Jurkat, Clone E6-1 (cell line): ENCODE measurements at places on chromosomes 2 and 18.

GRCh38 chr18:58453167-58453808 lies 175.6 kb downstream of the ALPK2 start:
- no peak for DNase-seq

DNA sequence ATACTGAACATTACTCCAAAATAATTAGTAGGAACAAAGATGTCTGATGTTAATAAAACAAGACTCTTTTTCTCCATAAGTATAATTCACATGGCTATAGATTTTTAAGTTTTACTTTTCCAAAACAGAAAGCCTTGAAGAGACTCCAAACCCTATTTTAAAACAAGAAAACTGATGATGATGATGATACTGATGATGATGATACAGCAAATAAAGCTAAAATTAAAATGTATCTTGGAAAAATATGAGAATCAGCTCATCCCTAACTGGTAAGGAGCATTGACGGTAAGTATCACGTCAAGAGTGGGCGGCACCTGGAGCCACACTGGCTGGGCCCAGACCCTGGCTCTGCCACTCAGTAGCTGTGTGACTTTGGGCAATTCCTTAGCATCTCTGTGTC lies 39.6 kb downstream of the ID2 start:
- DNase-seq, result no peak

DNA sequence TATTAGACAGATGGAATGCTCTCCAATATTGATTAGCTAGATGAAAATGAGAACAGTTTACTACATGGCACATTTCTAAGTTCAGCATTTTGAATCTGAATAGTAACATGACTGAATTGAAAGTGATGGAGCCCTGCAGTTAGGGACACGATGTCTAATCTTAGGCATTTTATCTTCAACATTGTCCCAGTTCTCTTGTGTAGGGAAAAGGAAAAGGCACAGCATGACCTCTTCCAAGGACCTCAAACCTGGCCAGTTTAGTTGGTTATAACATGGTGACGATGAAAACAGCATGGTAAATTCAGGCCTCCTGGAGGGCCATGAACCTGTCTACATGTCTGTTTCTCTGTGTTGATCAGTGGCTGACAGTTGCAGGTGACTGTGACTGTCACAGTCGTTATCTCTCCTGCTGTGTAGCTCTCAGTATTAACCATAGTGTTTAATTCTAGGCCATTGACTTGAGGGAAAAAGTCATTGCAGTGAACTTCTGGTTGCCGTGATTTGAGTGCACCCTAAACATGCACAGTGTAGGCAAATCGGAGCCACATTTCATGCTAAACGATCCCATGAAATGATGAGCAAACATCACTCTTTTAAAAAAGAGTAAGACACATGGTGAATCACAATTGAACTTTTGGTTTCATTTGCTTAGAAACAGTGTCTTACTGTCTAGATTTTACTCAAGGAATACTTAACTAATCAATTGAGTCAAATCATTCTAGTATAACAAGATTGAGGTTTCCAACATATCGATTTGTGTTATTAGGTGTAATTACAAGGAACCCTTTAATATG lies 129.7 kb downstream of the PHLPP1 start:
- no peak for DNase-seq

DNA sequence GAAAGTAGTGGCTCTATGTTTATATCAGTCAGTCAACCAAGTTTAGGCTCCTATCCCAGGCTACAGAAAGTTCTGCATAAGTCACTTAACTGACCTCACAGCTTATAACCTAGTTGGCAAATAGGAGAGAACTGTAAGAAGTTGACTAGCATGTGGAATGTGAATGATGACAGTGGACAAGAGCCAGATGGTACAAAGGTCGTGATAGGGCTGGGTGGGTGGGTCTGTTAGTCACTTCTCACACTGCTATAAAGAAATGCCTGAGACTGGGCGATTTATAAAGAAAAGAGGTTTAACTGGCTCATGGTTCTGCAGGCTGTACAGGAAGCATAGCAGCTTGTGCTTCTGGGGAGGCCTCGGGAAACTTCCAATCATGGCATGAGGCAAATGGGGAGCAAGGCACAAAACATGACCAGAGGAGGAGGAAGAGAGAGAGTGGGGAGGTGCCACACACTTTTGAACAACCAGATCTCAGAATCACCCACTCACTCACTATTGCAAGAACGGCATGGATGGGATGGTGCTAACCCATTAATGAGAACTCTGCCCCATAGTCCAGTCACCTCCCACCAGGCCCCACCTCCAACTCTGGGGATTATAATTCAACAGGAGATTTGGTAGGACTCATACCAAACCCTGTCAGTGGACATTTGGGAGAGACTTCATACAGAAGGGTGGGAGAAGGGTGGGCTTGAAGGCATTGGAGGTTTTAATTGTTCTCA lies 68.8 kb downstream of the LTBP1 start:
- no peak for DNase-seq

- DNase-seq, result no peak
Measured at GRCh38 chr2:169362118-169362893, at the start of gene LRP2. TSS of gene LRP2 (minus strand) at chr2:169362534. CDS start at chr2:169362399, 135 bp downstream.

GRCh38 chr2:1032030-1032429 lies 81.4 kb downstream of the SNTG2 start:
- no peak for DNase-seq

DNA sequence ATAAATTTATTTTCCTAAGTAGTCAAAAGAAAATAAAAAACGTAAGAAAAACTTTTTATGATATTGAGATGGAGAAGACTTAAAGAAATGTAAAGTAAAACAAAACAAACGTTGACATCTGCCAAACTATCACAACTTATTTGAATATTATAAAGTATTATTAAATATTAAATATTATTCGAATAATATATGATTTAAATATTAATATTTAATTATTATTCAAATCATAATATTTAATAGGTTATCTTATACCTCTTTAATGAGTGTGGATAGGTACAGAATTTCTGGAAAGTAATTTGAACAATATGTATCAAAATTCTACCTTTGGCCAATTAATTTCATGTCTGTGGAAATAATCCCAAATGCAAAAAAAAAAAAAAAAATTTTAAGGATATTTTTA lies 278.7 kb downstream of the RAD51AP2 start:
- no peak for DNase-seq

DNA sequence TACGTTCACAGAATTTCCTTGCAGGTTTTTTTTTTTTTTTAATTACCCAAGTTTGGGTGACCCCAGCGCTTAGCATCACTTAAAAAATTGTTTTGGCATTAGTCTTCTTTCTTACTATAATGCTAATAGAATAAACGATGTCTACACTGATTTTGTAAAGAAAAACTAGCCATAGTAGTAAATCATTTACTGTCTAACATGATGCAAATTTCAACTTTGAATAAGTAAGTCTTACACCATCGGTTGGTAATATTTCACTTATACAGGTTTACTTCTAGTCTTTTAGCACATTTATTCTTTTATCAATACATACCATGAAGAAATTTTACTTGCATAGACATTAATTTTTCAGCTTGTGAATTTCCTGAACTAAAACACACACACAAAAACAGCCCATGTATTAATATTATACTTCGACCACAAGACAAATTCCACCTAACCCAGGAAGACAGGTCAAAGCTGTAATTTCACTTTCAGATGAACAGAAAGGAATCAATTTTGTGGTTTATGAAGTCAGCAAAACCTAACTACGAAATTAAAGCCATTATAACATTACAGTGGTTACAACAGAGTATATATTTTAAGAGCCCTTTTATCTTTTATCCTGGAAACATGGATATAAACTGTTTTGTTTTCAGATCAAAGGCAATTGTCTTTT lies 1.9 kb downstream of the YES1 start:
- no peak for DNase-seq

DNA sequence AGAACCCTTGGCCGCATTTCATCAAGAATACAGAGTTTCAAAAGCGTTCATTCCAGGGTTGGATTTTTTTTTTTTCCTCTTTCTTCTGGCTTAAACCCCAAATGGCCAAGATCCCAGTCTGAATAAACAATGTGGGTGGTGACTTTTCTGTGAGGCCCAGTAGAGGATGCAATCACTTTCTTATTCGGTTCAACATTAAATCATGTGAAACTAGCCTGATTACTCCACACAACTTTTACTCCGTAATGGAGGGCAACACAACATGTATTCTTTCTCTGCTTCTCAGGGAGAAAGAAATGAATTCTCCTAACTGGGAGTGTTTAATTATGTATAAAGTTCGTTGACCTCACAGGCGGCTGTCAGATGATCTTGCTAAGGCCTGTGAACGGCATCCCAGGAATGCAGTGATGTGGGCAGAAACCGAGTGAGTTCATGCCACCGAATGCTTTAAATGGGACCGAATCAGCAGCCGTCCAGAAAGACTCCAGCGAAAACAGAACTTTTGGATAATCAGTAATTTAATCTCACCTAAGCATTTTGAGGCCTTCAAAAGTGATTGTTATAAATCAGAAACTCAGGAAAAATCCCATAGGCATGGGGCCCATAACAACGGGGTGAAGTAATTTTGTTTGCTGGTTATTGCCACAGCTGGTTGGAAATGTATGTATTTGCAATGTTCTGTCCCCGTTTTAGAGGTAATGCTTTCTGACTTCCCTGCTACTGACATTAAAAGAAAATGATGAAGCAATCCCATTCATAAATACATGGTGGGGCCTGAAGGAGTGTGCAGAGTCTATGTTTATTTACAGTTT lies 81.5 kb downstream of the BCL2 start:
- DNase-seq, result no peak

DNA sequence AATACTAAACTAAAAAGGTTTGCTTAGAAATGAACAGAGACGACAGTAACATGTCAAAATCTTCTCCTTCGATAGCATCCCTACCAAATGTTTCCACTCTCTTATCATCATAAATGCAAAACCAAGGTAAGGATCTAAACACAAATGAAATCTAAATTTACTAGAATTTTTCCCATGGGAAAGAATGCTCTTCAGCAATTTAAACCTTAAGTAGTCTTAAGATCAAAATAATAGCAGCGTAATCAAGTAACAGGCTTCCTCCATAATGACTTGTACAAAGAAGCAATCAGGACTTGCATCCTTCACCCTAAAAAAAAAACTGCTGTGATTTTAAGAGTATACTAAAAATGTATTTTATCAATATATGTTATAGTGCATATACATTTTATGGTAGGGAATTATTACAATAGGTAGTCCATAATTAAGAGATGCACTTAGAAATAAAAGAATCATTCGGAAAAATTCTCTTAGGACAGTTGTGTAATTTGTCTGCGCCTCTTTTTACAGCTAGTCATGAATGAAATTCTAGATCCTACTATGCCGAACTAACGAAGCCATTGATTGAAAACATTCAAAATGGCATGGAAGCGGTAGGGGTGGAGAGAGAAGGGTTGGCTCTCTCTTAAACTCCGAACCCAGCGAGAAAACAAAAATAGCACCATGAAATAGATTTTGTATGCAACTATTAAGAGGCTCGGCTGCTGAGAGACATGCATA lies 1.3 kb downstream of the PGAP1 start:
- no peak for DNase-seq

DNA sequence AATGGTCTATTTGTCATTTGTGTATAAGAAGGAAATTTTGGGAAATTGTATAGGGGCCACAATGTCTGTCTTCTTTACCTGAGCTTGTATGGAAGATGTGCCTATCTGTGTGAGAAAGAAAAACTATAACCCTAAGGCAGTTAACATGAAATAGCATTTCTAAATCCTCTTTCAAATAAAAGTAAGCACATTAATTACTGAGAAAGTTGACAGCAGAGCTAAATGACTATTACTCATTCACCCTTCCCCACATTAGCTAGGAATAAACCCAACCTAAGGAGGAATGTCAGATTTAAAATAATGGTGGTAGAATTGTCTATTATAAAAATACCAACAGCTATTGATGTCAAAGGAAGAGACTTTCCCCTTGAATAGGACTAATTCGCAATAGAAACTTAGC lies 56.2 kb downstream of the SLC38A11 start:
- DNase-seq, result no peak

- DNase-seq, result no peak
Measured at GRCh38 chr2:104812286-104812685, 41.6 kb upstream of the POU3F3 start.

DNA sequence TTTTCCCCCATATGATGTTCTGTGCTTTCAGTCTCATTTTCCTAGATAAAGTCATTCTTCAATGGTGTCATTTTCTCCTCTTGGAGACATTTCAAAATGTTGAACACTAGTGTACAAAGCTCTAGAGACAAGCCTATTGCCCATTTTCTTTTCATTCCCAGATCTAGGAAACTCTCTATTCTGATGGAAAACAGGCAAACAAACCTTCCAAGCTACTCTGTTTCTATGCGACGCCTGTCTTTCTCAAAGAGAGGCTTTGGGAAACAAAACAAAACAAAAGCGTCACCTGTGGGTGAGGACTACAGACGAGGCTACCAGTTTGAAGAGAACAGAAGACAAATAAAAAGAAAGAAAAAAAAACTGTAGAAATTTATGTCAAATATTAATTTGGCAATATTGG lies 311.0 kb downstream of the CBLN2 start:
- DNase-seq, result no peak

GRCh38 chr2:108454440-108454839 lies 5.4 kb downstream of the GCC2 start:
- no peak for DNase-seq

- no peak for DNase-seq
Measured at GRCh38 chr2:46016091-46016490, 281.1 kb upstream of the EPAS1 start.

- DNase-seq, result no peak
Measured at GRCh38 chr2:38836791-38837190, 38.9 kb downstream of the DHX57 start.

DNA sequence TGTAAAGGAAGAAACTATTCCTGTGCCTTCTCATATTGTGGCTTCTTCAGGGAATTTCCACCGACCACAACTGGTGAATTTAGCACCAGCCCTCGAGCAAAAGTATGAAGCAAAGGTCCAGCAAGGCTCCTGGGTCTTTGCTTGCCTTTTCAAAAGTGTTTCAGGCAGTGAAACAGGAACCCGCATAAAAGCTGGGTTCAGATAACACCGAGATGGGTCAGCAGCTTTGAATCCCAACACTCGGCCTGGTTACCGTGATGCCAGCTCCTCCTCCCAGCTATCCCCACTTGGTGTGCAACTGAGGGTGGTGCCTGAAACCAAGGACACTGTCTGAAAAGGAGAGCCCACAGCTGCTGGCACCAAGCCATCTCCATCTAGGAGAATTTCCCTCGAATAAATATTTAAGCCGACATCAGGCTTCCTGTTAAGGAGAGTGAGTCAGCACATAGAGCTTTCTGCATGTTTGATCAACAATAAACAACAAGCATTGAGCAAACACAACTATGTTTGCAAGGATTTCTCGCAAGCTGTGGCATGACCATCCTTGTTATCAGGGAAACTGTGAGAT lies 69.5 kb downstream of the ANTXR1 start:
- no peak for DNase-seq

- DNase-seq, result no peak
Measured at GRCh38 chr2:9152975-9153642, 53.5 kb upstream of the ASAP2 start.

DNA sequence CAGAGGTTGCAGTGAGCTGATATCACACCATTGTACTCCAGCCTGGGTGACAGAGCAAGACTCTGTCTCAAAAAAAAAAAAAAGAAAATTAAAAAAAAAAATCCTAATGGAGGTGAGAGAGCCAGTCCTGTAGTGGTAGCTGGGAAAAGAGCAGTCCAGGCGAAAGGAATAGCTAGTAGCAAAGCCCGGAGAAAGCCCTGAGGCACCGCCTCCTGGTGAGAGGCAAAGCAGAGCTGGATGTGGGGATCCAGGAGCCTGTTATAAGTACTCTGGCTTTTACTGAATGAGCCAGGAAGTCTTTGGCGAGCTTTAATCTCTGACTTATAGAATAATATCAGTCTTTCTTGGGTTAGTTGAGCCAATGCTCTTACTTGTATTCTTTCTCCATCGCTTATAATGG lies 6.6 kb upstream of the KLHL23 start:
- no peak for DNase-seq
